ENCODE measurements at places on chromosomes 1 and 21.

GRCh38 chr21:31041295-31042079 lies 3.2 kb upstream of the KRTAP19-8 start:
- no peak for DNase-seq

DNA sequence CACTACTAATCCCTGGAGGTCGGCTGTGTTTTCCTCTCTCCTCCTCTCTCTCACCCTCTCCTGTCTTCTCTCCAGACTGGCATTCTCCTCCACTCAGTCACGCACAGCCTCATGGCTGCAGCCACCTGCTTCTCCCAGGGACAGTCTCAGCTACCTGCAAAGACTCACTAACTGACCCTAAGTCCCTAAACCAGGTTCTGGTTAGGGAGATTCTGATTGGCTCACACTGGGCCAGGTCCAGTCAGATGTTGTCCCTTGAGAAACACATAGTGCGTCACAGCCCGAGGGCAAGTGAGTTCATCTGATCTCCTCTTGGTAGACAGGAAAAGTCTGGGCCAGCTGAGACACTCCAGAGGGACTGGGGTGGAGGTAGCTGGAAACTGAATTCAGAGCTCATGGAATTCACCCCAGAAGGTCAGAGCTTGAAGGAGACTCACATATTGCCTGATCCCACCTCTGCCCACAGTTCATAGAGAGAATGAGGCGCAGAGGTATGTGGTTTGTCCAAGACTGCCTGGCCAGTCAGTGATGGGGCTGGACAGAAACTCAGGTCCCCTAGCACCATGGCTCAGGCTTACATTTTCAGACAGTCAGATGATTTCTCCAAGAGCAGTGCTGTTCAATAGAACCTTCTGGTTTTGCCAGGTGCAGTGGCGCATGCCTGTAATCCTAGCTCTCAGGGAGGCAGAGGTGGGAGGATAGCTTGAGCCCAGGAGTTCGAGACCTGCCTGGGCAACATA lies 40.4 kb upstream of the RPL11 start:
- peak; percentile 14 for DNase-seq

DNA sequence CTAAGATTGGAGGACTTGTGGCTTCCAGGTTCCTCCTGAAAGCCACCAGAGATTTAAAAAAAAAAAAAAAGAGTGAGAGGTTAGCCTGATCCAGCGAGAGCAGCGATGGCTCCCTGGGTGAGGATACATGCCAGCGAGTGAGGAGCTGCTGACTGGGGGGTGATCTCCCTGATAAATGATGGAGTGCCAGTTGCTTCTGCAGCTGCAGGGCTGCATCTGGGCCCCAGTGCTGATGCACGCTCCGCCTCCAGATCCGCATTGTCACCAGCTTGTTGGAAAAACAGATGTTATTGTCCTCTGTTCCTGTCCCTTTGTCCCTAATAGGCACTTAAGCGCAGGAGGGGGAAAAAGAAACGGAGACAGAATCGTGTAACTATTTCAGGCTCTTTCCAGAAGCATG lies 28.6 kb downstream of the UBIAD1 start:
- DNase-seq, result no peak

GRCh38 chr1:43600033-43601020 lies 49.6 kb upstream of the KDM4A start:
- no peak for DNase-seq

DNA sequence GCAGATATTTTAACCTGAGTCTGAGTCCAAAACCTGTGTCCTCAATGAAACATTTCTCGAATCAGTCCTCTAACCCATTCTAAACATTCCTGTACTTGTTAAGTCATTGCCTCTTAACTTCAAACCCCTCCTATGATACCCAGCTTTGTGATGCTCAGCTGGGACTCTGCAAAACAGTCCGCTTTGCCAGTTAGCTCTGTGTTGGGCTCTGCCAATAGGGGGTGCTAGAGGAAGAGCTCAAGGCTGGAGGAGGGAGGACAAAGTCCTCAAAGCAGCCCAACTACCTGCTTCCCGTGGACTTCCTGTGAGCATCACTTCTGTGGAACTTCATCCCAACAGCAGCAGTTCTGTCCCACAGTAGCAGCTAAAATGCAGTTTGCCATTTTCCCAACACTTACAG lies 38.1 kb upstream of the SYT14 start:
- DNase-seq, result peak; percentile 59

- no peak for DNase-seq
These were observed 18.7 kb upstream of the F5 start for GRCh38 chr1:169604781-169605560.

GRCh38 chr1:228748431-228748830 lies 13.2 kb downstream of the RHOU start:
- DNase-seq, result no peak

DNA sequence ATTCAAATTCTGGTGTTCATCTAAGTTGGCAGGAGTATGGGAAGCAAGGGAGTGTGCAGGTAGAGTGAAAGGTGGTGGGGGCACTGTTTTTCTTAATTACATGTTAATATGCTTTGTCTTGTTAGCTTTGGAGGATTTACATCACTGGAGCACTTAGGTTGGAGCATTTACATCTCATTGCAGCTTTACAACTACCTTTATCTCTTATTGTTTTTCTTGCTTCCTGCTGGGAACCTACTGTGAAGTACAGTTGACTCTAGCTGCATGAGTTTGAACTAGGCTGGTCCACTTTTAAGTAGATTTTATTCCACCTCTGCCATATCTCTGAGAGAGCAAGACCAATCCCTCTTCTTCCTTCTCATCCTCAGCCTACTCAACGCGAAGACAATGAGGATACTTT lies 554.8 kb upstream of the B3GALT2 start:
- no peak for DNase-seq

DNA sequence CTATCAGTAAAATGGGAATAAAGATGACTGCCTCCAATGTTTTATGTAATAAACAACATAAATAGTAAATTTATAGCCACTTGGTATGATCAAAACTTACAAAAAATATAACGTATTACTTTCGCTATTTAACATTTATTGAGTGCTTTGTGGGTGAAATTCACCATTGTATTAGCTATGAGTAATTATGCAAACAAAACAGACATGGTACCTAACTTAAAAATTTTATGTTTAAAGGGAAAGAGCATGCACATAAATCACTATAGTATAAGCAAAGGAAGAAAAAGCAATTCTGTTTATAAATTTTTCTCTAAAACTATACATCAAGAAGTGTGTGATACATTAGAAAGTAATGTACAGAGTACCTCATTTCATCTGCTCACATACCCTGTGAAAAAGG lies 1046.2 kb downstream of the NCAM2 start:
- DNase-seq, result peak; percentile 34

- DNase-seq, result no peak
These were observed 11.5 kb downstream of the TRIM46 start for GRCh38 chr1:155184835-155185782.

DNA sequence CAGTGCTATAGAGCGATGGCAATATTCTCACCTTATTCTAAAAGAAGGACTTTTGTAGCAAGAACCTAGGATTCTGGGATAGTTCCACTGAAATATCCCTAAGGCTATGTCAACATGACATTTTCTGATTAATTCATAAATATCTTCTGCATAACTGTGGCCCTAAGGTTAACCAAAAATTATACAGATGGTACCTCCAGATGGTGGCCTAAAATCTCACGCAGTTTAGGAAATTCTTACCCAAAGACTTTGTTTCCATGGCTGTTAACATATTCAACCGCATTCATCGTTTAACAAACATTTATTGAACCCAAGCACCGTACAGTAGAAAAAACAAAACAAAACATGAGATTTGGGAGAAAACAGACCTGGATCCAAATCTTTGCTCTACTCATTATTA lies 19.1 kb downstream of the NID1 start:
- no peak for DNase-seq

DNA sequence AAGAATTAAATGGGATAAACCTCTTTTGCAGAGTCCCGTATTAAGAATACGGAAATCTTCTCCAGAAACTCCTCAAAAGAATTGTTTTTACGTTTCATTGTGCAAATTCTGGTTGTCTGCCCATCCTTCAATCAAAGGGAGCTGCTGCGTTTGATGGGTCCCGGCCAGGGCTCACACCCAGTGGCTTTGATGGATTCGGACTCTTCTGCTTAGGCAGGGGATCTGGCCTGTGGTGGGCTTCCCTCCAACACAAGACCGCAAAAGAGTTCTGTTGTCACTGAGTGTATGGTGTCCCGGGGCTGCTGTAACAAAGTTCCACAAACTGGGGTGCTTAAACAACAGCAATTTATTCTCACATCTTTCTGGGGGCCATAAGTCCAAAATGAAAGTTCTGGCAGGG lies 402.0 kb downstream of the PCP4 start:
- DNase-seq, result no peak

DNA sequence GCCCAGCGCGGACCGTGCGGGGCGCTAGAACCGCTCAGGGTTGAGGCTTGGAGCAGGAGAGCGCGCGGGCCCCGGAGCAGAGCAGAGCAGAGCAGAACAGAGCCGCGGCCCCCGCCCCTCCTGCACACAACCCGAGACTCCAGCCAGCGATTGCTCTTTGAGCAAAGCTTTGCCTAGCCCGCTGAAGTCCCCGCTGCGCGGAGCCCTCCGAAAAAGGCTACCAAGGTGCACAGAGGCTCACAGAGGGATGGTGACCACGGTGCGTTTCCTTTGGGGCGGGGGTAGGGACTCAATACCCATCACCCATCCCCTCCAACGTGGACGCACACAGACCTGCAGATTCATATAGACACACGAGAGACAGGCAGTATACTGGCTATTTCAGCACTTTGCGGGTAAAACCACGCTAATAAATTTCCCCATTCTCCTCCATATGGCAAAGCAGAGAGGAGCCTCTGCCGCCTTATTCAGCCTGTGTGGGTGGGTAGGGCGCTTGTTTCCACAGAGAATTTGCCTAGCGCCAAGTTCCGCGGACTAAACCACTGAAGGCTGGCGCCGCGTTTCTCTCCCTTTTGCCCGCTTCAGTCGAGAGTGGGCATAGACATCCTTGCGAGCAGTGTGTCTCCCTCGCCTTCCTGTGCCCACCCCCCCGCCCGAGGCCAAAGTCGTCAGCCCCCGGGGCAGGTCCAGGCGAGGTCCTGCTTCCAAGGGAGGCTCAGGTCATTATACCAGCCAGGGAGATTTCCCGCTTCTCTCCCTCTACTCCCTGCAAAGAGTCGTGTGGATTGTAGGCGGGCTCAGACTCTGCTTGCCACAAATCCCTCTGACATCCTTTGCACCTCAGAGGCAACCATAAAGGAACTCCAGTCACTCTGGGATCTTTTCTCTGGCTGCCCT lies 8.5 kb downstream of the HLX start:
- DNase-seq, result no peak

DNA sequence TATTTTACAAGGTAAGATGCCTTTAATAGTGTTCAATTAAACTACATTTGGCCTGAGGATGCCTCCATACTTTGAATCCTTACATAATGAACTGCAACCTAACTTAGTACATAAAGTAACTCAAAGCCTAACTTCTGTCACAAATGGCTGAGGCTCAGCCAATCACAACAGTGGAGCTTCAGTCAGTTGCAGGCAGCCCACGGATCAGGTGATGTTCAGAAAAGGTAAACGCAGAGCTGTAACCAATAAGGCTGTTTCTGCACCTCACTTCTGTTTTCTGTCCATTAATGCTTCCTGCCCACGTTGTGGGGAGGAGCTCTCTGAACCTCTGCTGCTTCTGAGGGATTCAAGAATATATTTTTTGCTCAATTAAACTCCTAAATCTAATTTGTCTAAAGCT lies 94.8 kb upstream of the KIAA0040 start:
- no peak for DNase-seq

GRCh38 chr1:162835157-162835899 lies 25.6 kb downstream of the CCDC190 start:
- no peak for DNase-seq

DNA sequence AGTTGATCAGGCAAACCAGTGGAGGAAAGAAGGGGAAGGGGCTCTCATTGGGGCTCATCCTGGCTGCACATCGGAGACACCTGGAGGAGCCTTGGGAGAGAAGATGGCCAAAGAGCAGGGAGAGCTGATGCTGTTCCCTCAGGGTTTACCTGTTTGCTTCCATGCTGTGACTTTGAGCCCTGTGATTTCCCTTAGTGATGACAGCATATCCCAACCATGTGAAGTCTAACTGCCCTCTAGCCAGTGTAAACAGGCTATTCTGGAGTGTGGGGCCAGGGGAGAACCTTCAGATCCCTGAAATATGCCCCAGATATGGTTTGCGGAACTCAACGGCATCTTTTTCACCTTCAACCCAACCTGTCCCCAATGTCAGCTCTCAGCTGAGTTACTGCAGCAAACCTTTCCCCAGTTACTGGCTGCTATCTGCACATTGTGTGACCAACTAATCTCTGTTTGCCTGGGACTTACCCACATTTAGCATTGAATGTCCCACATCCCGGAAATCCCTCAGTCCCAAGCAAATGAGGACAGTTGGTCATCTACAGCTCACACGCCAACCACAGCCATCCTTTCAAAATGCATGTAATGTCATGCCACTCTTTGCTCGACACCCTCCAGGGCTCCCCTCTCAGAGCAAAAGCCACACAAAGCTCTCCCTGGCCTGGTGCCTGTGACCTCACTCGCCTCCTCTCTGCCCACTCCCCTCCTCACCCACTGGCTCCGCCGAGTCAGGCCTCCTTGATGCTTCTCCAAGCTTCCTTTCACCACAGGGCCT lies 242.3 kb downstream of the KCNJ6 start:
- DNase-seq, result peak; percentile 8

DNA sequence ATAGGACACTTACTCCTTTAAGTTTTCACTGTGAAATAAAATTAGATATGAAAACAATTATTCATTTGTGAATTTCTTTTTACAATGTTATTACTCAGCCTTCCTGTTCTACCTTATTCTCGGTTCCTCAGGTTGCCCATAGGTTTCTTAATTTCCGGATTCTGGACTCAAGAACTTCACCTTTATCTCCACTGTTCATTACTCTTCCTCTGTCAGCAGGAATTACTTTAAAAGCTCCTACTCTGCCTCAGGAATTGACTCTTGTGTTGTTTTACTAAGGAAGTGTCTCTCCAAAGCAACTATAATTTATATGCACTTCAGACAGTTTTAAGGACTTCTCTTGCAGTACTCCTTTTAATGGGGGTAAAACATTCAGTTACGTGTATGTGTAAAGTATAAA lies 123.8 kb downstream of the OSBPL9 start:
- DNase-seq, result no peak

GRCh38 chr1:203672346-203672745 lies 45.7 kb downstream of the ATP2B4 start:
- no peak for DNase-seq

DNA sequence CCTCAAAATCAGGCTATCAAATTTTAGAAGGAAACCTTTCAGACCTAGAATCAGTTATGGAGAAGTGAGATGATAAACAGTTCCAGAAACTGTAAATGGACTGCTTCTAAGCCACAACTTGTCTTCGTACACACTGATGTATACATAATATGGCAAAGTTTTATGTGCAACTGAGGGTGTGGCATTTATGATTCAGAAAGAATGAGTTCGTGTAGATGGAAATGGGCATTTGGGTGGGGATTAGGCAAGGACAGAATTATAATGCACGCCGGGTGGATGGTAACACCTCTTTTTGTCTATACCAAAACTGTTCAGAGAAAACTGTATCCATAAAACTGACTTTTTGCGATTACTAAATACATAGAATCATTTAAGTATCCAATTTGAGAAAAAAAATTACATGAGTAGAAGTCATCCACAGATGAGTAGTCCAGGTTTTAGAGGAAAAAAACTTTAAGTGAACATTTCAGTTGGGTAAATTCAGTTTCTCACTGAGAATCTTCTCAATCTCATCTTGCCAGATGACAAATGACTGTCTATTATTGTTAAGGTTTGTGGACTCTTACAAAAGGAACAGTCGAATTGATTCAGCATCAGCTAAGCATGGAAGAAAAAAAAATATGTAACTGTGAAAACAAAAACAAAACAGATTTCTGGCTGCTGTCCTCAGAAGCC lies 22.5 kb downstream of the ERRFI1 start:
- peak; percentile 55 for DNase-seq

Measured in PC-3 (cell line).